ENCODE measurements at places on chromosomes 5 and 9.

DNA sequence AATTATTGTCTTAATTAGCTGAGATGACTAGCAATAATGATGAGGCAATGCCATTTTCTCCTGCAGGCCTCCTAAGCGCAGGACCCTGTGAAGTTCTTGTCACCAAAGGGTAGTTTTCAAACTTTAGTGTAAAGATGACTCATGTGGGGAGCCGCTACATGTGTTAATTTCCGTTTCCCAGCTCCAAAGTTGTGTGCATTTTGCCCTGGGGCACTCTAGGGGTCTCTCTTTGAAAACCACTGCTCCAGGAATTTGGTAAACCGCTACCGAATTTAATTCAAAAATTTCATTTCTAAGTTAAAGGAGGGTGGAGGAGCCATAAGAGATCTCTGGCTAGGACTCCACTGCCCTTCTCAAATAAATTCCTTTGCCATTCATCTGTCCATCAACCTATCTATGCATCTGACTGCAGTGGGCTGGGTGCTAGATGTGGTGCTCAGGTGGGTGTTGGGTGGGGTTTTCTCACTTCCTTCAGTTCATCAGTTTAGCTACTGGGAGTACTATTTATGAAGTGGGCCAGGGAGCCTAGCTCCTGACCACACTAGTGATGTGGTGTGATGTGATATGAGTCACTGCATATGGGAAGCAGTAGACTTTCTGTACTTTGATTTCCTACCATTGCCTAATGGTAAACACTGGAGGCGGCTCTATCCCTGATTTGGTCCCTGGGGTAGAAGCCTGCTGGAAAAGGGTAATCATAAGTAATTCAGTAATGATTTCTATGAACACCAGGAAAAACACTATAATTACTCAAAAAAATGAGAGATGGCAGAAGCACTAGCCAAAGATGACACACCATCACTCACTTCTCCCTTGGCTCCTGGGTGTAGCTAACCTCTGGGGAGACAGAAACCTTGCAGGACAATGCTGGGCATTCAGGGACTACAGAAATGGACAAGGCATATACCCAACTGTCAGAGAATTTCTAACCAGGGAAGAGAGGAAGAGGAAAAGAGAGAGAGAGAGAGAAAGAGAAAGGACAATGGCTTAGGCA lies 4.0 kb upstream of the ZSWIM6 start:
- no peak for DNase-seq

GRCh38 chr5:128538250-128539037 lies 399 bp upstream of the FBN2 start:
- DNase-seq = peak; percentile 16

- no peak for DNase-seq
Observed at GRCh38 chr5:51746023-51746422, 362.8 kb downstream of the ISL1 start.

DNA sequence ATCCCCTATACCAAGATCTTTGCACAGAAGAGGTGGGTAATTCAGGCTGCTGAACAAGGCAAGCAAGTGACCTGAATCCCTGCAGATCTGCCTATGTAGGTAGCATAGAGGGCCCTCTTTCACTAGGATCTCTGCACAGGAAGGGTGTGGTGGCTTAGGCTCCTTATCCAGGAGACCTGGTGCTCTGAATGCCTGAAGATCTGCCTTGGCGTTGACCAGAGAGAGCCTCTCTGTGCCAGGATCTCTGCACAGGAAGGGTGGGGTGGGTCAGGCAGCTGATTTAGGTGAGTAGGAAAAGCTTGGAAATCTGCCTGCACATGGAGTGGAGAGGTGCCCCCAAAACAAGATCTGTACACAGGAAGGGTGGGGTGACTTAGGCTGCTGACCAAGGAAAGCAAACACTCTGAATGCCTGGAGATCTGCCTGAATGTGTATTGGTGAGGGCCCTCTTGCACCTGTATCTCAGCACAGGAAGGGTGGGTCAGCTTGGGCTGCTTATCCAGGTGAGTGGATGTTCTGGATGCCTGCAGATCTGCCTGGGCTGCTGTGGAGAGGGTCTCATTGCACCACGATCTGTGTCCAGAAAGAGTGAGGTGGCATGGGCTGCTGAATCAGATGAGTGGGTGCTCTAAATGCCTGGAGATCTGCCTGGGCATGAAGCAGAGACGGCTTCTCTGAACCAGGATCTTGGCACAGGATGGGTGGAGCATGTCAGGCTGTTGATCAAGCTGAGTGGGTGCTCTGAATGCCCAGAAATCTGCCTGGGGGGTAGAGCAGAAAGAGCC lies 365.9 kb downstream of the DMAC1 start:
- DNase-seq = no peak

GRCh38 chr5:133336121-133336968 lies 276.0 kb downstream of the FSTL4 start:
- DNase-seq = no peak

GRCh38 chr9:121949364-121949763 lies 143.7 kb downstream of the TTLL11 start:
- no peak for DNase-seq

DNA sequence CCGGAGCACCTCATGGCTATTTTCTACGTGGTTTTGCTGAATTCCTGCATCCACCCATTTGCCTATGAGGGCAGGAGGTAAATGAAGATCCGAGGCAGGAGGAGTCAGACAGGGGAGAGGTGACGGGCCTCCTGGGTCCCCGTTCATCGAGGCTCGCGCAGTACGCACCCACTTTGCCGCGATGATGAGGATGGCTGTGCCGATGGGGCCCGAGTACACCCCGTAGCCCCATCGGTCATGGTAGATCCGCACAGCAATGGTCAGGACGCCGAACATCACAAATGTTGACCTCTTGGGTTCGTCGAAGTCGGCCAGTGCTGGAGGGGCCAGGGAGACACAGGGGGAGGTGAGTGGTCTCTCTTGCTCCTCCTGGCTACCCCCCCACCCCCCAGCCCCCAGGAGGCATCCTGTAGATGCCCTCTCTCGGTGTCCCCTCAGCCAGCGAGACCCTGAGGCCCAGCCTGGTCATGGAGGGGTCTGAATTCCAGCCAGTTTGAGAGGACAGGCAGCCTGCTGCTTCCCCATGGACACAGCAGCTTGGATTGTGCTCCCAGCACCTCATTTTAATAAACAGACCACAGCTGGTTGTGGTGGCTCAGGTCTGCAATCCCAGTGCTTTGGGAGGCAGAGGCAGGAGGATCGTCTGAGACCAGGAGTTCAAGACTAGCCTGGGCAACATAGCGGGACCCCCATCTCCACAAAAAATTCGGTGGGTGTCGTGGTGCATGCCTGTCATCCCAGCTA lies 5.9 kb downstream of the MYMK start:
- DNase-seq = no peak

GRCh38 chr5:2592766-2593165 lies 158.7 kb downstream of the IRX2 start:
- no peak for DNase-seq

DNA sequence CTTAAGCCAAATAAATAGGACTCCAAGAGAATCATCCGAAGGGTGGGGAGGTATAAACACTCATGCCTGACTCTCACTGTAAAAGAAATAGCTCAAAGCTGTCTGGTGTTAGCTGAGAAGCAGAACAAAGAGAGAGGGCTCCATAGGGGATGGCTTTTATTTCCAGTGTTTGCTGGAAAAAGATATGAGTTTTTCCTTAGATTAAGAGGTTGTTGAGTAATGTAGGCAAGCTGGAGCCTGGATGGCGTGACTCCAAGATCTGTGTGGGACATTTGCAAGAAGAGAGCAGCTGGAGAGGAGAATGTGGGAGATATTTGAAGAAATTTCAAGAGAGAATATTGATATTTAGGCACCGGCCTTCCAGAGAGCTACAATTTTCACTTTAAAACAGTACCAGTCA lies 793.7 kb upstream of the RGMB start:
- no peak for DNase-seq

GRCh38 chr5:2125901-2126265 lies 243.2 kb upstream of the IRX4 start:
- DNase-seq = no peak

- no peak for DNase-seq
Observed at GRCh38 chr9:124873664-124874063, 11.7 kb downstream of the ARPC5L start.

- peak; percentile 87 for DNase-seq
Observed at GRCh38 chr9:127586537-127586936, 25.5 kb upstream of the STXBP1 start.

DNA sequence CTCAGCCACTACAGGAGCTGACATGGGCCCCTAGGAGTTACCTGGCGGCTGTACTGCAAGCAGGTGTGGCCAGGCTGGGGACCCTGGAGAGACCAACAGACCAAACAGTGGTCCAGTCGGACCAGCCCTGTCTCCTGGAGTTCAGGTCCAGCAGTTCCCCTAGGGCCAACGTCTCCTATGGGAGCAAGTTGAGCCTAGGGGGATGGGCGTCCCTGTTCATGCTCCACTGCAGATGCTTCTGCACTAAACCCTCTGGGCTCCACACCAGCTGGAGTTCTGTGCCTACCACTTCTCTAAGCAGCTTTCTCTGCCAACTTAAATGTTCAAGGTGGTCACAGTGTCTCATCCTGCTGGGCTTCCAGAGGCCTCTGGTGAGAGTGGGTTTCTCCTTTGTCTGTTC lies 20.6 kb upstream of the OMD start:
- DNase-seq = no peak

DNA sequence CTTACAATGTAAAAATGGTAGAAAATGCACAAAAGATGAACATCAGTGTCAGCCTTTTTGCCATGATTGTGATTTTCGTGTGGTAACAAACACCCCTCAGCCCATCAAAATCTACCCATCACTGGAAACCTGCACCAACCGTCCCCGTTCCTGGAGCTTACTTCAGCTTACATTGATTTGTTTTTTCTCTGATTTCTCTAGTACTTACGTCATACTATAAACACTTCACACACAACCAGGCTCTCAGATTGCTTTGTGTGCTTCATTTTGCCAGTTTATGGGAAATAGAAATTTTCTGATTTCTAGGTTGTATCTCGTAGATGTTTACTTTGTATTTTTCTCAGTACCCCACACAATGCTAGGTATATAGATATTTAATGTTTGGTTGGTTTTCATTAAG lies 129.1 kb downstream of the RAB3C start:
- no peak for DNase-seq

GRCh38 chr5:38845526-38846378 lies at the start of gene OSMR:
Gene OSMR, plus strand, starts transcription at chr5:38846012. Its CDS starts 23,033 bp downstream, at chr5:38869045.
- DNase-seq = peak; percentile 62

GRCh38 chr5:15447209-15447608 lies 52.8 kb upstream of the FBXL7 start:
- no peak for DNase-seq

DNA sequence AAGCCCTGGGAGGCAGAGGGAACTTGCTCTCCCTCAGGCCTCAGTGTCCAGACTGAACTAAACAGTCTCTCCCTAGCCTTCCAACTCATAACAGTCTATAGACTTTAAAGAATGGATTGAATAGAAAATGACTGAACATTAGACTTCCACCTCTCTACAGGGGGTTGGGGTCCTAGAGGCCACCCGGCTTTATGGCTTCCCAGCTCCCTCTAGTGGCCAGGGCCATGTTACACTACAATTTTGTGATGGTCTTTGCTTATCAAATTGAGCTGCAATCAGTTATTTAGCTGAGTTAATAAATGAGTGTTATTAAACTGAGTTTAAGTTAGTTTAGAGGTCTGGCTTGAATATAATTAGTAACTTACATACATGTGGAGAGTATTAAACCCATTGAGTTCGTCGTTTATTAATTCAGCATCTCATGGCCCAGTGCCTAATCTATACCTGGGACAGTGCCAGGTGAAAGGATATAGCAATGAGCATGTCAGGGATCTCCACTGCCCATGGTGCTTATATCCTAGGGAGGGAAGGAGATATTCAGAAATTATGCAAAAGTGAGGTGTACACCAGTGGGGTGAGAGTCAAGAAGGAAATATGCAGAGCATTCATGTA lies 105.2 kb downstream of the SH3TC2 start:
- peak; percentile 59 for DNase-seq

Data from SK-N-SH (cell line).